ENCODE measurements at places on chromosomes 4 and X.

- DNase-seq = no peak
These were observed 34.0 kb upstream of the VEGFD start for GRCh38 chrX:15418041-15418706.

DNA sequence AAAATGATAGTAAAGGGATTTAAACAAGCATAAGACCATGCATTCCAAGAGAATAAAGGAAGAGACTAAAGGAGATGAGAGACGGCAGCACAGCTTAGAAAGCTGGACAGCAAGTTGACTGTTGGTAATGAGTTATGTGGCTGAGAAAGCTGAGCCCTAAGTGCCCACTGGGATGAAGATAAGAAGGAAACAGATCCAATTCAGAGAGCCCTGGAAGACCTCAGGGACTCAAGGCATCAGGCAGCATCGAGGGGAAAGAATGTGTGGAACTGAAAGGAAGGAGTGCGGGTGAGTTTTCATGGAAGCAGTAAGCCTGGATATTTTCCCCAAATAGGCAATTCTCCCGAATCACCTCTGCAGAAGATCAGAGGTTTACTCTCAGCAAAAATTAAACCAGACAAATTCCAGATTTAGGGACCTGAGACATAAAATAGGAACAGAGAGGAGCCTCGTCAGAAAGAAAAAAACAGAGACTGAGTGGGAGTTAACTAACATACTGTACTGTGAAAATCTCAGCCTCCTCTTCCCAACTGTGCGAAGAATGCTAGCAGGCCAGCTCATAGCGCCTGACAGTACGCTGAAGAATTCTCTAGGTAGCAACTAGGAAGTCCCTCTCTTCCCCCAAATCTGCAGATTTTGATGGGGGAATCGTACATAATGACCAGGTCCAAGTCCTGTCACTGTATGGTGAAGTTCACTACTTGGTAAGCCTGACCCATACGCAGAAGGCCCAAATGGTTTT is 187.7 kb upstream of the TAPT1 start:
- no peak for DNase-seq

- no peak for DNase-seq
These were observed 565.1 kb upstream of the NDST4 start for GRCh38 chr4:115678425-115678941.

DNA sequence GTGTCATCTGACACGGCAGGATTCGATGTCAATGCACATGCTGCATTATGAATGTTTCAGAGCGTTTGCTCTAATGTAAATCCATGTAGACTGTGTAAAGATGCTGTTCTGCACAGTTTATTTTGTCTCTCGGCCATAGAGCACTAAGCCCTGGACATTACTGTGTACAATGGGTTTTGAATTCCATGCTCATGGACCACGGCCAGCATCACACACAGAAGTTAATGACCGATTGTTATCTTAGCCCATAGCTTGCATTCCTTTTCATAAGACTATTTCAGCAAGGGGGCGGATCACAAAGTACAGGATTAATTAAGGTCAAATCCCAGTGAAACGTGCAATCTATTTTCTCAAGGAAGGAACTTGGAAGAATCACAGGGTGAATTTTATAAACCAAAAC is 286.1 kb upstream of the TENM3 start:
- DNase-seq = no peak

GRCh38 chrX:108702530-108702929 is 33.8 kb downstream of the IRS4 start:
- no peak for DNase-seq

DNA sequence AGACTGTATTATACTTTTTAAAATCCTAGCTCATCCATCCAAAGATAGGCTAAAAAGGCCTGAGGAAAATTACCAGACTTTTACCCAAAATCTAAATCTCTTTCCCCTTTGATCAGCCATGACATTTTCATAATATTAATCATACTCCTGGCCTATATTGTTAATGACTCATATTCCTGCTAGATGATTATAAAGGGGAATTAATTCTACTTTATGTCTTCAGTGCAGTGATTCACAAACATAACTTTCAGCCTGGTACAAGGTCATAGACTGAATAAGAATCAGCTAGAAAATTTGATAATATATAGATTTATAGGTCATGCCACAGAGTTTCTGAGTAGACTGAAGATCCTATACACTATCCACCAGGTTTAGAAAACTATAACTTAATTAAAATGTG is 1905.4 kb downstream of the C4orf33 start:
- DNase-seq = no peak

- DNase-seq = no peak
These were observed 1297.3 kb downstream of the C4orf33 start for GRCh38 chr4:130393231-130393630.

DNA sequence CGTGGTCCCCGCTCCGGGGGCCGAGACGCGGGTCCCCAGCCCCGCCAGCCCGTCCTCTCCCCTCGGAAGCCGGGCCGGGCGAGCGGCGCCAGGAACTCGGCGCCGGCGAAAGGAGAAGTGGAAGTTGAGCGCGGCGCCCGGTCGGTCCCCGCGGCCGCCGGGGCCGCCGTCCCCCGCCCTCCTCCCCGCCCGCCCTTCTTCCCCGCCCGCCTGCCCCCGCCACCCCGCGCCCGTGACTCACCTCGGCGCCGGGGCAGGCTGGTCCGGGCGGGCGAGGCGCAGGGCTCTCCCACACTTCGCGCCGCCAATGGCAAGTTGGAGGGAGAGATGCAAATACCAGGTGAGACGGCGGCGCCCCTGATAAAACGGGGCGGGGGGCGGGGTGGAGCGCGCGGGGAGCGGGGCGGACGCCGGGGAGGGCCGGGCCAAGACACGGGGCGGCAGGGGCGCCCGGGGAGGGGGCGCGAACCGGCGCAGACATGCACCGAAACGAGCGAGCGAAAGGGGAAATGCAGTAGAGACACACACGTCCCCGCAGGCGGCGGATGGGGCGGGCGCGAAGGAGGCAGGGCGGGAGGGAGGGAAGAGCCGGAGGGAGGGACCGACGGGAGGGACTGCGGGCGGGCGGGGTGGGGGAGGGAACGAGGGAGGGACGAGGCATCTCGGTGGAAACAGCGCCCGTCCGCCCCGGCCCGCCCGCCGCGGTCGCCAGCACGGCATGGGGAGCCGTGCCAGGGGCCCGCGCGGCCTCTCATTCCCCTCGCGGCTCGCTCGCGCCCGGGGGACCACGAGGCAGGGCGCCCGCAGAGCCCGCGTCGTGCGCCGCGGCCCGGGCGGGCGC is at the start of gene ELF4:
ELF4 (minus strand) TSS at position 119 of the 841 bp plus-strand sequence. CDS start 29,167 bp downstream, outside the sequence.
- DNase-seq = no peak

- no peak for DNase-seq
These were observed 2.6 kb downstream of the SH2D1A start for GRCh38 chrX:124348885-124349453.

- DNase-seq = no peak
These were observed 154.2 kb downstream of the NPNT start for GRCh38 chr4:106049490-106049889.

DNA sequence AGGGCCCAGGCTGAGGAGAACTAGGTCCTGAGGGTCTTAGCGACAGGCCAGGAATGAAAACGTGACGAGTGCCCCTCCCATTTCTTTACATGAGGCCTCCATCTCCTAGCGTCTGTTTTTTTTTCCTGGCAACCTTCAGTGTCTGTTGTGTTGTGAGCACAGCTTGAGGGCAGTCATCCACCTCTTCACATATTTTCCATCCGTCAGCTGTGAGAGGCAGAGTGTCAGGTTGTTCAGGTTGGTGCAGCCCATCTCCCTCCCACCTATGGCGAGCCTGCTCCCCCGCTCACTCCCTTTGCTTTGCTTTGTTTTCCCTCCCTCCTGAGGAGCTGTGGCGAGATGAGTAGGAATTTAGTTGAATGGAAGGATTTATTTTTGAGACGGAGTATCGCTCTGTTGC is 51.7 kb upstream of the CHRNA9 start:
- no peak for DNase-seq

DNA sequence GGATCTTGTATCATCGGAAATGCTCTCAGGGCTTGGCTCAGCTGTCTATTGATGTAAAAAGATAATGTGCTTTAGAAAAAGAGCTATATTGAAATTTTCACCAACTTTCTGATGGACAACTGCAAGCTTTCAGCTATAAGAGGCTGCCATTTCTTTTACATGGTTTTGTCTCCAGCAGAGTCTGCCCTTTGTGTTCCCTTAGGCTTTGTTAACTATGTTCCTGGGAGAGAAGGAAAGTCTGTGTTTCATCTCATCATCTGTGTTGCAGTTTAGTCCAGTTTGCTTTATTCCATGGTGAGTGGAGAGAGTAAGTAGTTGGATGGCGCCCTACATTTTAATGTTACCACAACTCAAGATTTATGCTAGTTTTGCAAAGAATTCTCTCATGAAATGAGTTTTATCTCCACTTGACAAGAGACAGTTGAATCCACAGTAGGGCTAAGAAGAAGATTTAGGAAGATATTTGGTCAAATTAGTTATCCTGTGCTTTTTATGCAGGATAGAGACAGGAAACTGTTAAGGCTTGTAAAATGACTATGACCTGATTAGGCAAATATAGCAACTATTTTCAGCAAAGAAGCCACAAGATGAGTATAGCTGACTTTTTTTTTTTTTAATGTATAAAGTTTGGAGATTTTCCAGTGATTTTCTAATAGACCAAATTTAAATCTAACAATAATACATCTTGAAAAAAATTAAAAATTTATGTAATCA is 16.5 kb downstream of the SEPTIN11 start:
- DNase-seq = no peak

GRCh38 chr4:4780729-4781244 is 78.7 kb upstream of the MSX1 start:
- DNase-seq = no peak

GRCh38 chr4:33427676-33428075 is 2707.5 kb downstream of the PCDH7 start:
- DNase-seq = no peak

- DNase-seq = no peak
These were observed 74.9 kb downstream of the MAB21L2 start for GRCh38 chr4:150656891-150657290.

GRCh38 chr4:15964159-15964558 is 1.2 kb upstream of the FGFBP2 start:
- no peak for DNase-seq

GRCh38 chr4:76301068-76301774 is 5.3 kb upstream of the STBD1 start:
- DNase-seq = no peak

GRCh38 chr4:181835348-181835747 is 407.9 kb upstream of the TENM3 start:
- DNase-seq = no peak

DNA sequence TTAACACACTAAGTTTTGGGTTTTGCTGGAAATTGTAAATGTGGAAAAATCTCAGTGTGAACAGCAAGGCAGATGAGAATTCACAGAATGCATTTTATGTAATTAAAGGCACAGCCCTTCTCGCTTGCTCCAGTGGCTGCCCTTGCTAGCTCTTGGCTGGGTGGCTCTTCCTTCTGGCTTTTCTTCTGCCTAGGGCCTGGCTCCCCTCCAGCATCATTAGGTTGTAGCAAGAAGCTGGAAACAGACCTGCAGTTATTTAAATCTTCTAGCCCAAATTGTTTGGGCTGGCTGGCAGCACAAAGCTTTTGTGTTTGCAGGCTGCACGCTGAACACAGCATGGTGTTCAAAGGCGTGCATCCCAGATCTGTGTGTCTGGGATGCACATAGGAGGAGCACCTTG is 56.5 kb downstream of the LIMCH1 start:
- no peak for DNase-seq

- DNase-seq = no peak
These were observed 21.2 kb upstream of the FAM156A start for GRCh38 chrX:52979568-52979967.

GRCh38 chr4:123421937-123422781 is 25.6 kb downstream of the SPRY1 start:
- no peak for DNase-seq

- DNase-seq = no peak
These were observed 240.0 kb upstream of the RPS6KA3 start for GRCh38 chrX:20506739-20507138.

GRCh38 chr4:51825341-51825740 is 17.6 kb upstream of the DCUN1D4 start:
- no peak for DNase-seq

- DNase-seq = no peak
These were observed 192.0 kb downstream of the ARHGAP10 start for GRCh38 chr4:147923854-147924253.

GRCh38 chrX:112877771-112878173 is 37.1 kb upstream of the AMOT start:
- DNase-seq = no peak

DNA sequence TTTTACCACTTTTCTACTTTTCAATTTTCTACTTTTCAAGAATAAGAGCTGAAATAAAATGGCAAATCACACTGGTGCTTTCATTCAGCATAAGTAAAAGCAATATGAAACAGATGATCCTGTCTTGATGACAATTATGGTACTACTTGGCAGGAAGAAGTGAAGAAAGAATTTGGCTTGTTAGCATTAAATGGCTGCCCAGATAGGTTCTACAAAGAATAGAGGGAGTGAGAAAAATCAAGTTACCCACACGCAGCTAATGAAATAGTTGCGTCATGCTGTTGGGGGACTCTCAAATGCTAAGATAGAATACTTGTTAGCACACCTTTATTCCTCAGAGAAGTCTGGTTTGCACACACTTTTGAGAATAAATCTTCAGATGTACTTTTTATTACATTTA is 12.5 kb upstream of the LCORL start:
- DNase-seq = no peak

GRCh38 chr4:137454767-137455166 is 77.5 kb downstream of the PCDH18 start:
- no peak for DNase-seq

DNA sequence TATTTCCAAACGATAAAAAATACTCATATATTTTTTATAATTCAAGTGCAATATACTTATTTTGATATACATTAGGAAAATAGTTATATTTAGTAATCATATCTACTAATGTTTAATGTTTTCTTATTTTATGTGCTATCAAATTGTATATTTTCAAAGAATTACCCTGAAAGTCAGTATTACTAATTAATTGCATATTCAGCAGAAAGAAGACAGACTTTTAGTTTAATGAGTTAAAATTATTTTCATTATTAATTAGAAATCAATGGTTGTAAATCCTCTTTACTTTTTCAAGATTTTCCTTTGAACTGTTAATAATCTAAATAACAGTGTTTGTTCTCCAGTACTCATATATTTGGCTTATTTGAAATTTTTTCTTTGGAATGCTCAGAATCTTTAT is 181.3 kb upstream of the NDST4 start:
- no peak for DNase-seq

- DNase-seq = no peak
These were observed 148.1 kb upstream of the FAM9B start for GRCh38 chrX:9182041-9182440.

DNA sequence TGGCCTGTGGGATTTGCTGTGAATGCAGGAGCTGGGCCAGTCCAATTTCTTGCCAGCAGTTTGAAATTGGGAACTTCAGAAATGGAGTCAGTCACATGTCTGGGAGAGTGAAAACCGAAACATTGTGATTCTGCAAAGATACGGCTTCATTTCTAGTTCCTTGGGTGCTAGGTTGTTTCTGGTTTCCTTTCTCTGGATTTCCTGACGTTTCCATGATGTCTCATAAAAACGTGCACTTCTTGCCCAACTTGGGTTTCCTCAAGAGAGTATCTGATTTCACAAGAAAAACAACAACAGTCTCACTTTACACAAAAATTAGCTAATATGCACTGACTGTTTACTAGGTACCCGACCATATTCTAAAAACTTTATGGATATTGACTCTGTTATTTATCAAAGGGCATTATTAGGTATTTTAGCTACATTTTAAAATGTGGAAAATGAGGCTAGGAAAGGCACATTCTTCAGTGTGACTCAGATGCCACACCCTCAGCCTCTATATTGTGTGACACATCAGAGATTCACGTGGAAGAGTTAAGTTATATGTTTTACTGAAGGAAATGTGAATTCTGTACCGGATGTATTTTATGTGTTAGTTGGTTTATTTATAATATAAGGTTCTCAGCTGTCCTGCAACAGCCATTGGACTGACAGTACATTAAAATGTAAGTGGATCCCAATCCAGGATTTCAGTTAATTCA is 225.0 kb upstream of the PUDP start:
- no peak for DNase-seq

Measured in stimulated activated CD8-positive, alpha-beta memory T cell treated with anti-CD3 and anti-CD28 coated beads, Interleukin-7, amount 100 ng/mL, for 1 hour (primary cell).